Stimulated activated naive CD8-positive, alpha-beta T cell treated with anti-CD3 and anti-CD28 coated beads, Interleukin-15, Interleukin-2, amounts not matched to agents 100 U/mL and 50 U/mL, for 24 hours (primary cell): ENCODE measurements at places on chromosomes 5 and 9.
A peak's percentile ranks its signal among the peaks of the same experiment; 100 is the strongest.

- DNase-seq, result no peak
These were observed 92.9 kb upstream of the LPAR1 start for GRCh38 chr9:111131211-111131610.

GRCh38 chr9:36665921-36666431 lies 93.3 kb downstream of the MELK start:
- no peak for DNase-seq

- DNase-seq, result no peak
These were observed 227.5 kb downstream of the CACNA1B start for GRCh38 chr9:138105123-138105415.

GRCh38 chr5:4197151-4197550 lies 601.5 kb downstream of the IRX1 start:
- no peak for DNase-seq

GRCh38 chr9:84404095-84404686 lies 63.6 kb upstream of the SLC28A3 start:
- DNase-seq, result peak; percentile 6

DNA sequence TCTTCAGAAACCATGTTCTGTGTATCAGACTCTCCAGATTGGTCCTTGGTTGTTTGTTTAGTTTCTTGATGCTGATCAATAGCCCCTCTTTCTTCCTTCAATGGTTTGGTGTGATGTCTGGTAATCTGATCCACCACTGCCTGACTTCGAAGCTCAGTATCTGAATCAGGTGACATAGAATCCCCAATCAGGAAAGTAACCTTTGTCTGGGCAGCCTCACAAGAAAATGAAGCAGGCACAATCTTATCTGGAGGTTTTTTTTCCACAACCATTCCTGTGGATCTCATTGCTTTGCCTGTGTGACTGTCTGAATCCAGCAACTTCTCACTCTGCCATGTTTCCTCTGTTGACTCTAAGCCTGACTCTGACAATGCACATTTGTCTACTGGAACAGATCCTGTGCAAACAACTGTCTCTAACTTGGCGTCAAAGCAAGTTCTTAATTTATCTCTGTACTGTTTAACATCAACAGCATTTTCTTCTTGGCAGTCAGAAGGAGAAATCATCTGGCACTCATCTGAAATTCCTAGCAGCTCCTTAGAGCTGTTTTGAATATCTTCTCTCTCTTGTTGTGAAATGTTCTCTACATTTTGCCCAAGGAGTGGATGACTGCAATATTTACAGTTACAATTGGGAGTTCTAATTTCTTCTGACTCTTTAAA lies 37.1 kb upstream of the RAPGEF6 start:
- DNase-seq, result no peak

DNA sequence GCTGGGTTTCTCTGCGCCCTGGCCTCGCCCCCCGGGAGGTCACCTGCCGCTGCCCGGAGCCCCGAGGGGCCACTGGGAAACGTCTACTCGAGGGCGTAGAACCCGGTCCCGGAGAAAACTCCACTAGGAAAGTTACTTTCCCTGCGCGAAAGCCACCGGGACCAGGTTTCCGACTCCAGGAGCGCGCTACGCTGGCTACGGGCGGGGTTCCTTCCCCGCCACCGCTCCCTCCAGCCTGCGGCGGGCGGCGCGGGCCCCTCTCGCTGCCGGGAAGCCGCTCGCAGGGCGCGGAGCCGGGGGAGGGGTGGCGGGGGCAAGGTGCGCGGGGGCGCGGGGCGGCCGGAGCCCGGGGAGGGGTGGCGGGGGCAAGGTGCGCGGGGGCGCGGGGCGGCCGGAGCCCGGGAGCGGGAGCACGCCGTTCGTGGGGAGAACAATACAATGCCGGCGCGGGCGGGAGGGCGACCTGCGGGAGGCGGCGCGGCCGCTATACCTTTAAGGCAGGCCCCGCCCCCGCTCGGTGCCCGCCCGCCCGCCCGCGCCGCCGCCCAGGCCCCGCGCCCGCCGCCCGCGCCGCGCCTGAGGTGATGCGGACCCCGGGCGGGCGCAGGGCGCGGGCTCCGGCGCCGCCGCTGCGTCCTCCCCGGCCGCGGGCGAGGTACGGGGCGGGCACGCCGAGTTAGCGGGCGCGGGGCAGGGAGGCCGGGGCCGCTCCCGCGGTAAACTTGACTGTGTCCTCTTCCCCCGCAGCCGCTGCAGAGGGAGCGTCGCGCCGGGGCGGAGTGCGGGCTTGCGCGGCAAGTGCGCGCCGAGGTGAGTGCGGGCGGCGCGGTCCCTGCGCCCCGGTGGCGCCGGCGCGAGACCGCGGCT lies 278.1 kb downstream of the AOPEP start:
- peak; percentile 32 for DNase-seq

DNA sequence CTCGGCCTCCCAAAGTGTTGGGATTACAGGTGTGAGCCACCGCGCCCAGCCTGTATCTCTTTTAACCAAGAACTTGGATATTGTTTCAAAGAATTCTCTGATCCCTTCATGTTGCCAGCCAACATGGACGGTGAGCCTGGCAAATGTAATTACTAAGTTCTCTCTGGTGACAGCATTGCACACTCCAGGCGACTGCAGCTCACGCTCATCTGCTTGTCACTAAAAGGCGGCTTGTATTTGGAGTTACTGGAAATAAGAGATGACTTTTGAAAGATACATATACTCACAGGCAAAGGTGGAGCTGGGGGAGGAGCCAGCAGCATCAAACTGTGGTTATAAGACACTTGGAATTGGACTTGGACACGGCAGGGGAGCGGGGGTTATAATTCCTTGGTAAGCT lies 172.3 kb downstream of the SLIT3 start:
- DNase-seq, result no peak

GRCh38 chr5:39379693-39380092 lies 15.4 kb upstream of the C9 start:
- DNase-seq, result no peak

DNA sequence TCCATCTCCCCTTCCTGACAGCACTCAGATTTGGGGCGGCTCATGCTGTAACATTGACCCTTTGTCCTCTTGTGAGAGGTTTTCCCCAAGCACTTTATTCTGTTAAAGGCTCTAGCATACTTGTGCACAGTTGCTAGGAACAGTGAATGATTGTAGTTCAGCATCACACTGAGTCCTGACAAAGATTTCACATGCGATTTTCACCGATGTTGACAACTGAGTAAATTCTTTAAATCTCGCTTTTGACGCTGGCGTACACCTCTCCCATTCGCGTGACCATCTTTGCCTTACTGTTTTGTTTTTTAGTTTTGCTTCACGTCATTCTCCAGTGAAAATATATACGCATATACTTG lies 780 bp downstream of the CDC37L1 start:
- no peak for DNase-seq

GRCh38 chr5:169717288-169717687 lies 80.2 kb downstream of the DOCK2 start:
- no peak for DNase-seq

GRCh38 chr9:75138260-75139040 lies 50.1 kb downstream of the OSTF1 start:
- no peak for DNase-seq

DNA sequence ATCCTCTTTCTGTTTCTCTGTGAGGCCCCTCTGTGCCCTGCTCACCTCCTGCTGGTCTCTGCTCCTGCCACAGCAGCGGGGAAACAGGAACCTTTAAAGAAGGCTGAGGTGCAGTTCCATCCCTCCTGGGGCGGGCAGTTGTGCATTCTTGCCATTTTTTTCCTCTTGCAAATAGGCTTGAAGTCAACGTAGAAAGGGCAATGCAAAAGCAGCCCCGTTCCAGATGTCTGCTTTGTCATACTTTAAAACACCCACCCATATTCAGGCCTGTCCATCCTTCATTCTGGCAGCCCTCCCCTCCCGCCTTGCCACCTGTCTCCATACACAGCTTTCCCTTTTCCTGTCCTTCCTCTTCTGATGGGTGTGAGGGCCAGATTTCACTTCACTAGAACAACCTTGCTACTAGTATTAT lies 65.4 kb upstream of the KLF9 start:
- DNase-seq, result no peak

DNA sequence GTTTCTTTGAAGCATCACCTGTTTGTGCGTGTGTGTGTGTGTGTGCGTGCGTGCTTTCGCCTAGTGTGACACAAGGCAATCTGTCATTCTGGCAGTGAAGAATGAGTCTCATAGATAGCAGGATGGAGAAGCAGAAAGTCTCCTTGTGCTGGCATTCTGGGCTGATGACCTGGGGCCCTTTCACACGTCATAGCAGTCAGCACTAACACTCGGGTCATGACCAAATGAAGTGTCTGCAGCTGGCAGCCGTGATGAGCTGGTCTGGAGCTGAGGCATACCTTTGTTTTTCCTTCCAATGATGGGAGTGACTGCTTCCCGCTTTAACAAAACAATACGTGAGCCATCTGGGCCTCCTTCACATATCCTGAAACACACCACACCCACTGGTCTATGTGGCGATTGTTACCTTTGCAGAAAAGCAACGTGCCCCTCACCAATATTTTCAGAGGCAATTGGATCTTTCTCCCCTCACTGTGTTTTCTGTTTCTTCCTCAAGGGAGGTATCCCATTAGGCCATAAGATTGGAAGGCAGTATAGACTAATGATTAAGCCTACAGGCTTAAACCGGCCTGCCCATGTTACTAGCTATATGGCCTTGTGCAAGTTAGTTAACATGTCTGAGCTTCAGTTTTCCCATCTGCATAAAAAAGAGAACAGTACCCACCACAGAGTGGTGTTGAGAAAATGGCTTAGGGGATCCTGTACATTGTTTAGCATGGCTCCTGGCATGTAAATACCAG lies 88.8 kb downstream of the SREK1 start:
- no peak for DNase-seq

DNA sequence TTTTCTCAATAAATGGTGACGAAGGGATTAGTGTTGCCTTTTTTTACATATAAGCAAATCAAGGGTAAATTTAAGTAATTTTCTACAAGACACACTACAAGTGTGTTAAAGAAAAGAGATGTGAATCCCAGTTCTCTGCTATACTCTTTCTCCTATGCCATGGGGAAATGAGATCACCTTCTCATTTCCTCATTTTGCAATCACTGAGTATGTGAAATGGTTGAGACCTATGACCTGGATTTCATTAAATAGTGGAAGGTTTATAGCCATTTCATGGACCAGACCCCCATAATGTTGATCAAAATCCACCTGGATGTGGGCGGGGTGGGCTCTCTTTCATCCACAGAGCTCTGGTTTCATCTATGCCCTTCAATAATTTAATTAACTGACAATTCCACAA lies 66.9 kb upstream of the SLIT3 start:
- DNase-seq, result no peak

- DNase-seq, result no peak
These were observed 605.9 kb upstream of the KLF4 start for GRCh38 chr9:108095496-108095895.

DNA sequence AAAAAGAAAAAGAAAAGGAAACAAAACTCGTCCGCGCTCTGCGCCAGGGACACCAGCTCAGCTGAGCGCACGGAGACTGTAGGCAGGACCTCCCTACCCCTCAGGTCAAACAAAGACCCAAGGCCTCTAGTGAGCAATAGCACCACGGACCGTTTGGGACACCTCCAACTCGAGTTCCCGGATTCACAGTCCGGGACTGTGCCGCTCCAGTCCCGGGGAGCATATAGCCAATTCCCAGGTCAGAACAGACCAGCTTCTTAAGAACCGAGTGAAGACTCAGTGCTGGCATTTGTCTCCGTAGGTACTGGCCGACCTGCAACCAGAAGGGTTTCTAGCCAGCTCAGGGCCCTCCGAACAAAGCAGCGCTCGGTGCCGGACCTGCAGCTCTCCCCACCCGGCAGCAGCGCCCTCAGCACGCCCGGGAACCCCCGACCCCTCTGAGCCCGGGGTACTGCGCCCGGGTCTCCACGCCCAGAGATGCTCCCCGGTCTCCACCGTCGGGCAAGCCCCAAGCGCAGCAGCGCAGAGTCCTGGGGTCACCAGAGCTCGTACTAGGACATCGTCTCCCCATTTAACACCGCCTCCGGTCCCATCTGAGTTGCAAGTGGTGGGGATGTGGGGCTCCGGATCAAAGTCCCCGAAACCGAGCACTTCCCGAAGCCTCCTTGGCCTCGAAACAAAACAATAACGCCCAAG lies 591 bp downstream of the ABCA1 start:
- DNase-seq, result peak; percentile 32

DNA sequence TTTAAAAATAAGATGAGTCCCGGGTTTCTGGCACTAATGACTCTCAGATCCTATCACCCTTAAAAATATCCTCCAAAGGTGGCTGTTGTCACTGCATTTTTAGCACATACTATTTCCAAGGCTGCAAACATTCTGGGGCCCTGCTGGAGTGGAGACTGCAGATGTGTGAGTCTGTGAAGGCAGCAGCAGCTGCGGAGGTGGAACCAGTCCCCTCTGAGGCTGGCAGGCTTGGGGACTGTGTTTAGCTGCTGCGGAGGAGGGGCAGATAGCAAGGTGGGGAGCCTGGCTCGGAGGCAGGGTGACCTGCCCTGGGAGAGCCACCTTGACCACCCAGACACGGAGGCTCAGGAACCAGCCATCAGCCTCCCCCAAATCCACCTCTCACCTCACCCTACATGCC lies 77.0 kb downstream of the C5orf15 start:
- no peak for DNase-seq

GRCh38 chr5:169647566-169647965 lies 10.5 kb downstream of the DOCK2 start:
- no peak for DNase-seq

DNA sequence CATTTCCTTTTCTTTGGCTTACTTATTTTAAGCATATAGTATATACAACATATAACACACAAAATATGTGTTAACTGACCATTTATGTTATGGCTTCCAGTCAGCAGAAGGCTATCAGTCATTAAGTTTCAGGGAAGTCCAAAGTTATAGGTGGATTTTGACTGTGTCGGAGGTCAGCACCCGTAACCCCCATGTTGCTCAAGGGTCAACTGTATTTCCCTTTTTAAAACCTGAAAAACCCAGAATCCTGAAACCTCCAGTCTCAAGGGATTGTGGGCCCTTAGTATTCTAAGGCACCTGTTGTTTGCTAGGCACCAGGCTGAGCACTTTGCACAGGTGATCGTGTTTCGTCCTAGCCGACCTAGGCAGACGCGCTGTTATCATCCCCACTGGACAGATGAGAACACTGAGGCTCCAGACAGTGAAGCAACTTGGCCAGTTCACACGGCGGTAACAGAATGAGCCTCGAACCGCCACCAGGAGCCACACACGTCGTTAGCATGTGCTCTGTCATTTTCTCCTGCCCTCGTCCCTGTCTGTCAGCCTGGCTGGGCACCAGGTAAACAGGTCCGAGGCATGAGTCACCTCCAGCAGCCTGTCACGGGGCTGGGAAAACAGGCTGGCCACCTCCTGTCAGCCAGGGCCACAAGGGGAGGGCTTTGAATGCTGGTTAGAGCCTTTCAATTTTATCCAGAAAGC lies 39.9 kb downstream of the DUSP1 start:
- no peak for DNase-seq

- no peak for DNase-seq
These were observed 4.1 kb upstream of the RXRA start for GRCh38 chr9:134321946-134322741.

DNA sequence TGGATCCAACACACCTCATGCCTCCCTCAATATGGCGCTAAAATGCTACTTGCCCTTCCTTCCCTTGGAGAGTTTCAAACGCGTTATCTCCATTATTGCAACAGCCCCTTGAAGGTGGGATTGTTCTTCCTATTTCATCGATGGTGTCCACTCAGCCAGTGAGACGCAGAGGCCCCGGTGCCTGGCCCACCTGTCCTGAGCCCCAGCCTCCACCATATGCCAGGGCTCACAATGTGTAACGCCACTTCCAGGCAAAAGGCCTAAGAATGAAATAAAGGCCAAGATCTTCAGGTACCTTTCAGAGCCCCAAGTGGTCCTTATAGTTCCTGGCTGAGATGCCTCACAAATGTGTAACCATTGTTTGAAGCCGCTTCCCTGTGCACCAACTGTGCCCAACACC lies 170.7 kb upstream of the PHYKPL start:
- no peak for DNase-seq
